ENCODE measurements at places on chromosomes 5 and 9.

DNA sequence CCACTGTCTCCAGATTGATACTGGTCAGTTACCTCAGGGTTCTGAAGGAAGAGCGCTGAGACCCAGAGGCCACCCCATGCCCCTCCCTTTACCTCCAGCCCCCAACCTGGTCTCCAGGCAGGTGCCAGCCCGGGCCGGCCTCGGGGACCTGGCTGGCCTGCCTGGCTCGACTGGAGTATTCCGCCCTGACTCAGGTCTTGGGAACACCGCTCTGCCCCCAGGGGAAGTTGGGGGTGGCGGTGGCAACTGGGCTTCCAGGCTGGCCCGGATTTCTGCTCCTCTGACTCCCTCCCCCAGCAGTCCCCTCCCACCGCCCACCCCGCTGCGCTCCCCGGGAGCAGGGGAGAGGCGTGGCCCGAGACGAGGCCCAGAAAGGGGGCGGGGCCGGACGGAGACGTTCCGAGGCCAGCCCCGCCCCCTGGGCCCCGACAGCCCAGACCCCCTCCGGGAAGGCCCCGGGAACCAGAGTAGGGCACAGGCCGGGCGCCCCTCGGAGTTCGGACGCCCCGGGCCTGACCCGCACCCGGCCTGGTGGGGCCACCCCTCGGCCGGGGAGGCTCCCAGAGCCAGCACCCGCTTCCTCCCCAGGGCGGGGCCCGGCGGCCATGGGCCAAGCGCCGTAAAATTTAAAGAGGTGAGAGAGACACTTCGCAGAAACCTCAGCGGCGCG lies 82.5 kb upstream of the ZBTB43 start:
- peak; percentile 94 for DNase-seq

- DNase-seq = no peak
Measured at GRCh38 chr9:128088253-128088945, 20.4 kb downstream of the SLC25A25 start.

DNA sequence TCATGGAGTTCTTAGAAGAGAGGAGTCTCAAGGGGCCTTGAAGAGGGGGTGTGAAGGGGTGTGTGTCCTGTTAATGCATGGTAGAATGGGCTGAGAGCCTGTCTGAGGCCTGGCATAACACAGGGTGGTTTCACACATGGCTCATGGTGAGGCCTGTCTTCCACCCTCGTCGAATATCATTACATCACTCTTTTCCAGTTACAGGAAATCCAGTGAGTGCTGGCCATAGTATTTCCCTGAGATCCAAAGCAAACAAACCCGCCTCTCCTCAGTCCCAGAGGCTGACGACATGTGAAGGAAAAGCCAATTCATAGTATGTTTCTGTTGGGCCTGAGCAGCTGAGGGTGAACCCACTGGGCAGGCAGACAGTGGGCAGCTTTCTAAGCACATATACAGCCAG lies 159.4 kb upstream of the NR3C1 start:
- no peak for DNase-seq

- DNase-seq = no peak
Measured at GRCh38 chr5:24510523-24510988, 134.2 kb downstream of the CDH10 start.

DNA sequence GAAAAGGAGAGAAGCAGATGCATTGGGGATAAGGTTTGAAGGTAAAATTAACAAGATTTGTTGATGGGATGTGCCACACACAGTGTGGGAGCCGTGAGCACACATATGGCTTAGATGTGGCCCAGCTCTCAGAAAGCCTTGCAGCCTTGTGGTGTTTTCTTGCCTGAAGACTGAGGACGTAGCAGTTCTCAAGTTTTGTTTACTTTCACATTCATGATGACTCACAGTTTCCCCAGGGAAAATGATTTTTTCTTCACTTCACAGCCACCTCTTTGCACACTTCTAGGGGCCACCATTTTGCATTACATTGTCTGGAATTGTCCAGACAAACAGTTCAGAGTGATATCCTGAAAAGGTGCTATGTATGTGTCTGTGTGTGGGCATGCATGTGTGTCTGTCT lies 126.2 kb downstream of the BASP1 start:
- no peak for DNase-seq

DNA sequence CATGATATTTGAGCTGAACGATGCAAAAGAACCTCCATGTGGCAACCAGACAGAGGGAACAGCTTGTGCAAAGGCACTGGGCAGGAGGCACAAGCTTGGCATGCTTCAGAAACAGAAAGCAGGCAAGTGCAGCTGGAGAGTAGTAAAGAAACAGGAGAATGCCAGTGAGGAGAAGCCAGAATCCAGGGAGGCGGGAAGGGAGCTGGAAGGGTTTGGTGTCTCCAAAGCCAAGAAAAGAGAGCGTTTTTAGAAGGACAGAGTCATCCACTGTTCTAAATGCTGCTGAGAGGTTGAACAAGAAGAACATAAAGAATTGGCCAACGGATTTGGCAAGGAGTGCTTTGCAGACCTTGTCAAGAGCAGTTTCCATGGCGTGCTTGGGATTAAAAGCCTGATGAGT lies 124.7 kb downstream of the TLE1 start:
- DNase-seq = no peak

GRCh38 chr5:135868681-135869080 lies 27.0 kb downstream of the IL9 start:
- DNase-seq = no peak

DNA sequence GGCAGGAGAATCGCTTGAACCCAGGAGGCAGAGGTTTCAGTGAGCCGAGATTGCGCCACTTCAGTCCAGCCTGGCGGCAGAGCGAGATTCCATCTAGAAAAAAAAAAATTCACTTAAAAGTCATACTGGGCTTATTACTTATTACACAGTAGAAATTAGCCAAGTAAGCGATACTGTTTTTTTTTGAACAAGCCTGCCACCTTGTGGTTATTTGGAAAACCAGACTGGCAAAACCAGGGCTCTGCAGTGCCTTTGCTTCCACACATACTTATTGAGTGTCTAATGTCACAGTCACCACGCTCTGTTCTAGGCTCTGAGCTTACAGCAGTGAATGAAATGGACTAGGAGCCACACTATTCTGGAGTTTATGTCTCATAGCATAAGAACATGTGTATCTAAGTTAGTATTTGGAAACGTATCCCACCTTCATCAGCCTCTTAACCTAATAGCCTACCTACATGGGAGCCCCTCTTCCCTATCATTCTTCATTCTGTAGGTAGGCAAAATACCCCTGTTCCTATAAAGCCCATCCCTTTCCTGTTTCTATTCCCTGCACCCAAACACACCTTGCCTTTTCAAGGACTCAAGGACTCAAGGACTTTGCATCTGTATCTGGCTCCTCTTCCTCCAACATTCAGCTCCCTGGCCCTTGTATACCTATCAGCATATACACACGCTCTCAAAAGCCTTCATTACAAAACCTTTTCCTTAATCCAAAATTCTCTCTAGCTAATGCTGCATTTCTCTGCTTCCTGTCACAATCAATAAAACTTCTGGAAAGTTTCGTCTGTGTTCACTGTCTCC lies 13.9 kb upstream of the BASP1 start:
- DNase-seq = no peak

GRCh38 chr5:180290568-180291233 lies 1.2 kb downstream of the MAPK9 start:
- no peak for DNase-seq

DNA sequence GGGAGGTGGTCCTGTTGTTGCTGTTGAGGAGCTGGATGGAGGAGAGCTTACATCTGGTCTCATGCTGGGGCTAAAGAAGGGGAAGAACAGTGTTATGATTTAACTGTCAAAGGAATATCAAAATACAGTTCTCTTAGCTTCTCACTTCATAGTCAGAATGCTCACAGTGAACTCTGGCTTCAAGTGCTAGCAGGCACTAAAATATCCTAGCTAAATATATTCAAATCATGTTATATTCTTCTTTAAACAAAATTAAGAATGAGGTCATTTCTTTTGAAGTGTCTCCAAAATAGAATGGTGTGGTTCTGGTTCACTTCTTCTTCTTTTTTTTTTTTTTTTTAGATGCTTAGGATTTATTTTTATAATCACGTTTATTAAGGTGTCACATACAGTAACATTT lies 89.4 kb downstream of the NR3C1 start:
- no peak for DNase-seq

DNA sequence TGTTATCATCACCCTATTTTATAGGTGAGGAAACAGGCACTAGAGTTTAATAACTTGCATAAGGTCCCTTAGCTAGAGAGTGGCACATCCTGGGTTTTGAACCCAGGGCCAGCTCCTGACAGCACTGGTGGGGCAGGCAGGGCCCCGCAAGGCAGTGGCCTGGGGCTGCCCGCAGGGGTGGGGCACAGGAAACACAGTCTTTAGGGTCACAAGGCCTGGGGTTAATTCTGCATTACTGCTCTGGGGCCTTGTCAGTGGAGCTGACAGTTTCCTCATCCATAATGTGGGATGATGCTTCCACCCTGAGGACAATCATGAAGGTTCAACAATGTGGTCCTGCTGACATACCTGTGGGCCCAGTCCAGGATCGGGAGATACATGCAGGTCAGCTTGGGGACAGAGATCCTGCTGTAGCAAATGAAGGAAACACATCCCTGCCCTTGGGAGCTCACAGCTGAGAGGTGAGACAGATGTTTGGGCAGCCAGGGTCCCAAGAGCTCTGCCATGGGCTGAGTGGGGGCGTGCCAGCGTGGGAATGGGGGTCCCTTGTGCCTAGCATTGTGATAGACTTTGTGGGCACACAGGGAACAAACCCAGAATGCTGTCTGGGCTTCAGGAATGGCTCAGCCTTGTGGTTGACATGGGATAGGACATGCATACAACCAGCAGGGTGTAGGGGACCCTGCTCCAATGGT lies 14.7 kb downstream of the FGF18 start:
- no peak for DNase-seq

GRCh38 chr5:171453056-171453725 lies 33.7 kb downstream of the FGF18 start:
- no peak for DNase-seq

DNA sequence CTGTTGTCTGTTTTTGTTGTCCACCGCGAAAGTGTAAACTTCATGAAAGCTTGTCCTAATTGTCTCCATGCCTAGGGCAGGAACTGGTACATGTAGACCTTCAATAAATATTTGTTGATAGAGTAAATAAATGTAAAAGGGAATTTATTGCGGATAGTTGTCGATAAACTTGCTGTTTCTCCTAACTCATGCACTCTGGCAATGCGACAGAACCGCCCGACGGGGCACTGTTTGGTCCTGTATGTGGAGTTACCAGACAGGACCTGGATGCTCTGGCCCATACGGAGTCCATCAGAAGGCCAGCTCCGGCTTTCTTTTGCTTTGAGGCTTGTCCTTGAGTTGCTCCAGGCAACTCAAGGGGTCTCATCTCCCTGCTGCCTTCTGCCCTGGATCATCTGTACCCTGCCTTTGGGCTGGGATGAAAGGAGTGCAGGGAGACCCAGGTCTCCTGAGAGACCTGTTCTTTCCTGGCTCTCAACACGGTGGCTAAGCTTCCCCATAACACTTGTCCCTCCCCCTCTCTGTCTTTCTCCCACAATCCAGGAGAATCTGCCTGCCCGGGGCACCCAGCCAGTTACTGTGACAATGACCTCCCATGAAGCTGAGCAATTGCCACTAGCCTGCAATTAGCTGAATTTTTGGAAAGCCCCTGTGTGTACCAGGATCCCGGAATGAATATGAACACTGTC lies 149.5 kb upstream of the PTCH1 start:
- DNase-seq = no peak

DNA sequence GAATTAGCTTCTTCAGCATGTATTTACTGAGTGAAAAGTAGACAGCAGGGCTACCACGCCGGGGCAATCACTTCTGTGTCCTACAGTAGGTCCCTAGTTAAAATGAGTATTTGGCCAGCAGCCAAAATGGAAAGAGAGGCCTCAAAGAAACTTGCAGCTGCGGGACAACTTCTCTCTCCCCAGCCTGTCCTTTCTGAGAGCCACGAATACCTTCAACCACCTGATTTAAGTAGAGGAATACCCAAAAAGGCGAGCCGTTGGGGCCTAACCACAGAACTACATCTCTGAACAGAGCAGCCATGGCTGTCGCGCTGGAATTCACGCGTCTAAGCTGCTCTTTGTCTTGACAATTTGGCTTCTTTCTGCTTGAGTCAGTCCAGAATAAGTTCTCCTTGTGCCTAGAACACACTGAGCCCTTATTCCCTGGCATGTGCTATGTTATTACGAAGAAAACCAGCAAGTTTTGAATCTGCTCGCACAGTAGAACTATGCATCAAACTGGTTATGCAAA lies 43.8 kb upstream of the GOLPH3 start:
- DNase-seq = no peak
